K562 (cell line): ENCODE measurements at places on chromosomes 7 and 10. TPM values are rescaled to one million over a fixed set of nuclear protein-coding genes. Genes with fewer than 3 reads are reported as not detected.

- no peak for DNase-seq
- no peaks in the 10 kb centered on the region for H3K4me1 ChIP-seq
- 0 out of 2 replicates have a peak, but pooled peaks cover 6% of the 10 kb centered on the region for H3K27me3 ChIP-seq
- no peak overlapping the region for H3K27ac ChIP-seq
- H3K36me3 ChIP-seq, result no peaks in the 10 kb centered on the region
- H3K4me3 ChIP-seq, result no peak overlapping the region
Observed at GRCh38 chr10:63759335-63759734, 238.1 kb downstream of the REEP3 start.

FFAR4 gene
- total RNA-seq, result not detected in 2 replicates

TRIL gene
- total RNA-seq, result not detected in 2 replicates

GRCh38 chr7:107951172-107951787 lies 51.7 kb downstream of the LAMB1 start:
- peaks cover 9% of the 10 kb centered on the region; the same call in 1 of the 3 replicates for H3K36me3 ChIP-seq
- DNase-seq, result no peak
- no peak overlapping the region for H3K27ac ChIP-seq
- H3K4me1 ChIP-seq, result no peaks in the 10 kb centered on the region

CFAP70 gene
- total RNA-seq, result 0.86 and 0.92 TPM in 2 replicates

DNA sequence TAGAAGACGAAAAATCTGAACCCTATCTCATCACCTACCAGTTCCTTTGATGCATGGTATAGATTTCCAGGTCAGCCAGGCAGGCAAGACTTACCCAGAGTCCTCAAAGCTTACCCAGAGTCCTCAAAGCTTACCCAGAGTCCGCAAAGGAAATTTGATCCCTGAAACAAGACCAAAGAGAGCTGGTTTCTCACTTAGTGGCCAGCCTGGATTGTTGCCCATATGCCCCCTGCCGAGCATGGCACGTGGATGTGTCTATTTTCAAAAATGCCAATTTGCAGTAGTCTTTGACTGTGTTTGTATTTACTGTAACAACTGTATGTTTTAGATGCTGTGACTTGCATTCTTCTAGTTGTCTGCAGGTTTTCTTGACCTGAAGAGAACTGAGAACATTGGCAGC lies 120.2 kb upstream of the STARD3NL start:
- H3K27me3 ChIP-seq, result no peaks in the 10 kb centered on the region
- H3K27ac ChIP-seq, result no peak overlapping the region
- H3K36me3 ChIP-seq, result no peaks in the 10 kb centered on the region
- DNase-seq, result no peak
- H3K4me1 ChIP-seq, result no peaks in the 10 kb centered on the region

RPP30 gene
- total RNA-seq, result 52.5 and 53.4 TPM in 2 replicates

MAD1L1 gene
- 67.4 and 75.3 TPM in 2 replicates for total RNA-seq
